A172 (cell line): ENCODE measurements at places on chromosomes 6 and 20.

GRCh38 chr6:100663219-100663863 is 198.6 kb upstream of the SIM1 start:
- DNase-seq, result peak; percentile 66

- peak; percentile 25 for DNase-seq
Measured at GRCh38 chr20:24638591-24639548, 169.4 kb downstream of the SYNDIG1 start.

DNA sequence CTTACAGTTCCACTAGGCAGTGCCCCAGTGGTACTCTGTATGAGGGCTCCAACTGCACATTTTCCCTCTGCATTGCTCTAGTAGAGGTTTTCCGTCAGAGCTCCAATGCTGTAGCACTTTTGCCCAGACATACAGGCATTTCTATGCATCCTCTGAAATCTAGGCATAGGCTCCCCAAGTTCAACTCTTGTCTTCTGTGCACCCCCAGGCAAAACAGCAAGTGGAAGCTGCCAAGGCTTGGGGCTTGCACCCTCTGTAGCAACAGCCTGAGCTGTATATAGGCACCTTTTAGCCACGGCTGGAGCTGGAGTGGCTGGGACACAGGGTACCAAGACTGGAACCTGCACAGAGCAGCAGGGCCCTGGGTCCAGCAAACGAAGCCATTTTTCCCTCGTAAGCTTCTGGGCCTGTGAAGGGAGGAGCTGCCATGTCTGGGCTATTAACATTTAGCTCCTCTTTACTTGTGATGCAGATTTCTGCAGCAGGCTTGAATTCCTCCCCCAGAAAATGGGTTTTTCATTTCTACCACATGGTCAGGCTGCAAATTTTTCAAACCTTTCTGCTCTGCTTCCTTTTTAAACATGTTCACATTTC is 596.2 kb upstream of the ADGRB3 start:
- DNase-seq, result no peak

- no peak for DNase-seq
Measured at GRCh38 chr6:138374815-138375214, 2.9 kb upstream of the SMIM28 start.

DNA sequence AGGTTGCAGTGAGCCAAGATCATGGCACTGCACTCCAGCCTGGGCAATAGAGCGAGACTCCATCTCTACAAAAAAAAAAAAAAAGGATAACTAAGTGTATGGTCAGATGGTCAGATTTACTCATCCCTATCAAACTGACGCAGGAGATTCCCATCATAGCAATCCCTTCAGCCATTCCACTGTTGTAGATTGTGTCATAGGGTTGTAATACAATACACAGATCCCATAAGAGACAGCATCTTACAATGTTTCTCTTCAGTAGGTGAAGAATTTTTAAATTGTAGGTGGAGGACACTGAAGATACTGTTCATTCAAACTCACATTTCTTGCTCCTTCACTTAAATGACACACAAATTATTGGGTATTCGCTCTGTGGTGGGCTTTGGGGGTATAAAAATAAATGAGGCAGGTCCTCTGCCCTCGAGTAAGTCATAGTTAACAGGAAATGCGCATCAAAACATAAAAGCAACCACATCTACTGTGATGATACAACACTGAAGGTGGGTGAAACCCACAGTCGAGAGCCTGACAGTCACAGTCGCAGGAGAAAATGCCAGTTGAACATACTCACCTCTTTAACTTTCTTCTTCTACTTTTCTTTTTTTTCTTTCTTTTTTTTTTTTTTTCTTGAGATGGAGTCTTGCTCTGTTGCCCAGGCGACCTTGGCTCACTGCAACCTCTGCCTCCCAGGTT is 205.5 kb downstream of the ZNF217 start:
- DNase-seq, result no peak

- no peak for DNase-seq
Measured at GRCh38 chr6:107202876-107203468, 87.7 kb upstream of the BEND3 start.

DNA sequence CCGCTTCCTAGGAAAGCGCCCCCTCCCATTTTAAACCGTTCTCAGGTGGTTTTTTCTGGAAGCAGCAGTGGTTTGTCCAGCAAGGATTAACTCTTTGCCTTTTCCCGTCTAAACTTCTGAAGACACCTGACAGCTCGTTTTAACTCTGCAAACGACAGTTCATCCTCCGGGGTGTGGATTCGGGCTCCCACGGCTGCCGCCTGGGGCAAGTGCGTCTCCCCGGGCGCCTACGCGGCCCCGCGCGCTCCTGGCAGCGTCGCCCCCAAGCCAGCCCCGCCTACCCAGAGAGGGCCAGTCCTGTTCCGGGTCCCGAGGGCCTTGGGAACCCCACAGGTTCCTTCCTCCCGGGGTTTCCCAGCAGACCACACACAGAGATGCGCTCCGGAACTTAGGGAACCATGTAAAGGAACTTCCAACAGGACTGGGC is 54.4 kb downstream of the PRR18 start:
- no peak for DNase-seq

DNA sequence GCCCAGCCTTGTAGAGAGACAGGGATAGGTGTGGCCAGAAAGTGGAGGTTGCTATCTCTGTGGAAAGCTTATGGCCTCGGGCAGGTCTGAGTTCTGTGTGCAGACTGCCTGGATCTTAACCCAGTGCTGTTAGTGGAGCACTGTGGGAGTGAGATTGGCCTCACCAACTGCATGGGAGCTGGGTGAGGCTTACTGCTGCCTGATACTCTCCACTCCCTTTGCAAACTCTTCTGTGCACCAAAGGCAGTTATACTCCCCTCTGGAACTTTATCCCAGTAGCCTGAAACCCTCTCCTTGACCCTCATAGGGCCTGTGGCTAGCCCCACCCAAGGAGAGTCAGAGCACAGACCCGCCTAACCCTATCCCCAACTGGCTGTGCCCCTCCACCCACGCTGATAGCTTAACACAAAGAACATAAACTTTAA is 41.4 kb upstream of the PKIB start:
- no peak for DNase-seq

- DNase-seq, result no peak
Measured at GRCh38 chr6:151680846-151681432, 126.5 kb upstream of the ESR1 start.

DNA sequence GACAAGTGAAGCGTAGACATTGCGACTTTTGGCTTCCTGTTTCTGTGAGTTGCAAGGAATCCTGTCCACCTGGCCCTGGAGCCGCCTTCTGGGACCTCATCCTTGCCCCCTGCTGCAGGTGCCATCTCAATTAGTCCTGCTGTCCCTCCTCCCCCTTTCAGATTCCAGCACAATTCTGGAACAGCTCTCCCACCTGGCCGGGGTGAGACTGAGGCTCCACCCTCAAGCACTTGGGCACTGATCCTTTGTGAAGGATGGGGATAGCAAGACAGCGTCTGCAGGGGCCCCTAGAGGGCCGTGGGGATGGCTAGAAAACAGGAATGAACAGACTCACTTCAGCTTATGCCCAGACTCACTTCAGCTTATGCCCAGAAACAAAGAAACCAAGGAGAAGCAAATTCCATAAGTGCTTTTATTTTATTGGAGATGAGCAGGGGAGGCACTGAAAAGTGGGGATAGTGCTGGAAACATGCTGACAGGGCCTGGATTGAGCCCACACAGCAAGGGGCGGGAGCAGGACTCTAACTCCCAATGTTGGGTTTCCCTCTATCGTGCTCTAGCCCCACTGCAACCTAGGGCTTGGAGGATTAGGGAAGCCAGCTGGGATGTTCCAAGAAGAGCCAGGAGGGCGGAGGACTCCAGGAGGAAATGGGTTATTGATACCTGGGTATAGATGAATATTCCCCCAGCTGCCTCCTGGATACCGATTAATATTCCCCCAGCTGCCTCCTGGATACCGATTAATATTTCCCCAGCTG is 1.4 kb downstream of the C6orf15 start:
- no peak for DNase-seq

DNA sequence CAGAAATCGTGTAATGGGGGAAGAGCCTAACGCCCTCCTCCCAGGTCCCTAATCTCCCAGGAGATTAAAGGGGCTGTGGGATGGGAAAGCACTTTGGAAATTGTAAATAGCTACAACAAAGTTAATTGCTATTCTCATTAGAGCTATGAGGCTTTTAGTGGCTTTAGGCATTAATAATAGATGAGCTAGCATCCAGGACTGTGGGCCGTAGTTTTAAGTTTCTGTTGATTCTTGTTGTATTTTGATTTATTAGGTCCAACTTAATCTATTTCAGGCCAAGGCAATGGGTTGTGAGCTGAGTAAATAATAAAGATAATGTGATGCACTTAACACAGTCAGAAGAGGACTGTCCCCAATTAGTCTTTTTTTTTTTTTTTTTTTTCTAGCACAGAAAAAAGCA is 67.7 kb downstream of the ANKRD6 start:
- no peak for DNase-seq

DNA sequence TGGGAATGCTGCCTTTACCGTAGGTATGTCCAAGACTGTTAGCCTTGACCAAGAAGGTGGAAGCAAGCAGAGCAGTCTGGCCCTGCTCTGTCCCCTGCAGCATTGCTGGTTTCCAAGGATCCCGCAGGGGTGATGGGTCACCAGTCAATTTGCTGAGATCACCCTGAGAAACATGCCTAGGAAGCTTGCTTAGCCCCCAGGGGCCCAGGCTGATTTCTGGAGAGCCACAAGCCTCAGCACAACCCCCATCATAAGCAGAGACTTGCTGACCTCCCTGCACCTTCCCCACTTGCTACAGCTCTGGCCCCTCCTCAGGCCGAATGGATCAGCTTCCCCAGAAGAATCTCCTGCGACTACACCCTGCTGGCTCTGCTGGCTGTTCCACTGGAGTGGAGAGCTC is 21.5 kb downstream of the ARHGAP40 start:
- DNase-seq, result no peak

- DNase-seq, result no peak
Measured at GRCh38 chr6:139198529-139199288, 63.8 kb downstream of the HECA start.

- peak; percentile 10 for DNase-seq
Measured at GRCh38 chr6:159311618-159312017, 142.4 kb downstream of the FNDC1 start.

- DNase-seq, result no peak
Measured at GRCh38 chr6:31037169-31037568, 26.9 kb downstream of the MUC22 start.

GRCh38 chr6:158839796-158840195 is 20.6 kb upstream of the EZR start:
- DNase-seq, result no peak

DNA sequence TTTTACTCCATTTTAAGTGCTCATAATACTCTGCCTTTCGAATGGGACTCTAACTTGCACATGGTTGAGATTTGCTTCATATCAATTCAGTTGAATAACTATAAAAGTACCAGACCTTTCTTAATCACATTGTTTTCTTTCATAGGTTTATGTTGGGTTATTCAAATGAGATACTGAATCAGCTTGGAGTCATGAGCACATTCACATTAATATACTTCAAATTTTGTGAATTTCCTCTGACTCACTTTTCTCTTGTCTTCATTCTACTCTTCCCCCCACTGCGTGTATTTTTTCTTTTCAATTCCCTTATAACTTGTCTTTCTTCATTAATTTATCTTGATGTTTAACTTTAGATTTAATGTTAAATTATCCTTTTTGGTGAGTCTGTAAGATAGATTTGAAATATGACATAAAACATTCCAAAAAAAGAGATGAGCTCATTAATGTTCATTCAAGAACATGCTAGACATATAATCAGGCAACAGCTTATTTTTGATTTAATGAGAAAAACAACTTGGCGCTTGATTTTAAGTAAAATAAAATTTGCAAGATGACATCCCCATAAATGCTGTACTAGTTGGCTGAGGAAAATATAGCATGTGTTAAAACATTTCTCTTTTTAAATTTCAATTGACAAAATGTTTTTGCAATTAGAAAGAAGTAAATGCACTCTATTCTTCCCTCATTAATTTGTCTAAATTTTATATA is 736.0 kb downstream of the CD109 start:
- DNase-seq, result no peak

DNA sequence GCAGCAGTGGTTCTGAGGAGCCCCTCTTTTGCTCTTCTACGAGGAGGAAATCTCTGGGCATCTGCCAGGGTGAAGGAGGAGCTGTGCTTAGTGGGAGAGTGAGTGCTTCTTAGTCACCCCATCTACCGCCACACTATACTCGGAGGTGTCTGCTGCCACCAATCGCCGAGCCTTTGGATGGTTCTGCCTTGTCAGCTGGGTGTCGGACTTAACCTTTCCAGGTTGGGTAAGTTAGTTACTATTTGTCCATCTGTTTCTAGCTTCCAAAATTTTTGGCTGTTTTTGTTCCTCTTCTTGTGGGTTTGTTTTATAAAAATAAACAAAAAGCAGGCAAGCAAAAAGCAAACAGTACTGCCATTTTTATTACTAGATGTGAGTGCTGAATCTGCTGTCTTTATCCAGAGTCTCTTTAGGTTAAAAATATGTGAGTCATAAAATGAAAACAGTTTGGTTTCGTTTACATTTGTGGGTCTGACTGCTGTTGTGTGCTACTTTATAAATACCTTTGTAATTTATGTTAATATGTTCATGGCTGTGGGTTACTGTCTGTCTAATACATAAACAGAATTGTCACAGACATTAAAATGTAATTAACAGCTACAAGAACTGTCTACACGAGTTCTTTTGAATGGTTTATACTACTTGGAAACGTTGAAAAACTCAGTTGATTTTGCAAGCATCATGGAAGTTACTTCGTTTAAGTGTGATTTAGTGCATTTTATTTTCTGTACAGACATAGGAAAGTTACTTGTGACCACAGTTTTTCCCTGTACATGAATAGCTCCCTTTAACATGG is 89.2 kb downstream of the ARID1B start:
- DNase-seq, result peak; percentile 59

- no peak for DNase-seq
Measured at GRCh38 chr6:10099529-10100140, 315.2 kb downstream of the TFAP2A start.

DNA sequence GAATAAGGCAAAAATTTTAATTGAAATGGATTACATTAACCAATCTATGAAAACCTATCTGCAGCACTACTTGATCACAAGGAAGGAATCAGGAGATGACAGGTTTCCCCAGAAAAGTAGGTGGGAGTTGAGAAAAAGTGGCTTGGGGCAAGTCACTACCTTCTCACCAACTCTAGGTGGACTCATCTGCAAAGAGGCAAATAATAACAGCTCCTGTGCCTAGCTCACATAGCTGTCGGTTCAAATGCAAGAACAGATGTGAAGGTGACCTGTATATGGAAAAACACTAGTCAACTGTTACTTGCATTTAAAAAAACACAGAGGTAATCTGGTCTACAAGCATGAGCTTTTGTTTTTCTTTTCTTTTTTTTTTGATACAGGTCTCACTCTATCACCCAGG is 67.2 kb downstream of the POPDC3 start:
- no peak for DNase-seq

- DNase-seq, result no peak
Measured at GRCh38 chr20:22257912-22258311, 326.5 kb downstream of the FOXA2 start.

DNA sequence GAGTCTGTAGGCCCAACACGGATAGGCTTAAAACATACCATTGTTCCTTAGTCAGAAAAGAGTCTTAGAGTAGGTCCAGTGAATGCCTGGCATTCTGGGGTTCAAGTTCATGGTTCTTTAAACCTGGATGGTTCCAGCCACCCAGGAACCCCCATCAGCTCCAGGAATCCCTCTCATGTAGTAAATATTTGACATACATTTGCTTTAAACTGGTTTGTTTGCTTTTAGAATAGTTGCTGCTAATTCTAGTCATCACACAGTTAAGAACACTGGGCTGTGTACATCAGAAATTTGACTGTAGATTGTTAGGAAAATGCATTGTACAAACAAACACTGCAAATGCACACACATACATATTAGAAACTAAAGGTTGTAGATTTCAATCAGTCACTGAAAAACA is 30.6 kb upstream of the PBOV1 start:
- no peak for DNase-seq
